Astrocyte of the spinal cord (primary cell): ENCODE measurements at places on chromosomes 2 and 18.

- no peak for DNase-seq
Observed at GRCh38 chr2:47265751-47266231, 110.7 kb upstream of the STPG4 start.

DNA sequence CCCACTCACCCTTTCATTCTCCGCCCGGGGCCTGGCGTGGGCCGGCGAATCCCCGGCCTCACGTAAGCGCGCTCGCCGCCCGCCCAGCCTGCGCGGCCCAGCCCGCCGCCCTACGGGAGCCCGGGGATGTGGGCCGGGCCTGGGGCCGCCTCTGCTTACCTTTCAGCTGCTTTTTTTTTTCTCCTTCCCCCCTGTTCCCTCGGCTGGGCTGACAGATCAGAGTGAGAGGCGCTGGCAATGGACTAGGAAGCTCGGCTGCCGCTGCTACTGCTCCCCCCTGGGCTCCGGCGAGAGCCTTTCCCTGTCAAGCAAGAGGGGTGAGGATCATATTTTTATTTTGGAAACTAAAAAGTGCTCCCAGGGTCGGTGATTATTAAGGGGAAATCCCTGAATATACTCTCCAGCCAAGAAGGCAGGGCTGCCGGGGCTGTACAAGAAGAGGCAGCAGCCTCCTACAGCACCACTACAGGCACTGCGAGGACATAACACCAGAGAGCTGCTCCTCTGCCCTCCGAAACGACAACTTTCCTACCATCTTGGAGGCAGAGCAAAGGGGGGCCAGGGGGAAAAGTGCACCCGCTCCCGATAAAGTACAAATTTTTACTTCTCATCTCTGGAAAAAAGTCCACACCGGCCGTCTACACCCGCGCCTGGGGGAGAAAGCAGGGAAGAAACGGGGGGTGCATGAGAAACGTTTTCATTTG lies at the start of gene INO80D:
TSS of gene INO80D (minus strand) at position 433 of the 704 bp plus-strand sequence. CDS start 23,158 bp downstream, outside the sequence.
- DNase-seq: peak; percentile 88

DNA sequence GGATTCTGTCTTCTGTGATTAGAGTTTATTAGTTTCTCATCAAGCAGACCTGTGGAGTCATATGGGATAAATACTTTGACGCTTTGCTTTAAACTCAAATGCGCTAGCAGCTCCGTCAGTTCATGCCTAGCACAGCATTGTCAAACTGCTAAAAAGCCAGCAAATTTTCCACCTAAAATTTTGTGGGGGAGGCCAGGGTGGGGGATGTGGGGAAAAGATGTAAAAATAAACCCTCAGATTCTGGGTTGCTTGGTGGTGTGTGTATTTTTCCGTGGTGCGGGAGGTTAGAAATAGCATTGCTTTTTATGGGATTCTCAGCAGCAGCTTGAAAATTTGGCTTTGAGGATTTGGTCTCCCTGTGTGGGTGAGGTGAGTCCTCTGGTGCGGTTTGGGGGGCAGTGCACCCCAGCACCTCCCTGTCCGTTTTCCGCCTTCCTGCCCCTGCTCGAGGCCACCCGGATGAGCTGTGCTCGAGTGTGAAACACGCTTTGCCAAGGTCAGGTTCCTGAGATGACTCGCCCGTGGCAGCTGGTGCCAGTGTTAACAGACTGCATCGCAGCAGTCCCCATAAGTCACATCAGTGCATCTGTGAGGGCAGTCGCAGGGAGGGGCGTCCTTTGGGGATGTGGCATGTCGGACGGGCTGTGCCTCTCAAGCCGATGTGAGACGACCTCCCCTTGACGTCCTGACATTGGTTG lies 65.9 kb downstream of the LDLRAD4 start:
- DNase-seq: no peak

DNA sequence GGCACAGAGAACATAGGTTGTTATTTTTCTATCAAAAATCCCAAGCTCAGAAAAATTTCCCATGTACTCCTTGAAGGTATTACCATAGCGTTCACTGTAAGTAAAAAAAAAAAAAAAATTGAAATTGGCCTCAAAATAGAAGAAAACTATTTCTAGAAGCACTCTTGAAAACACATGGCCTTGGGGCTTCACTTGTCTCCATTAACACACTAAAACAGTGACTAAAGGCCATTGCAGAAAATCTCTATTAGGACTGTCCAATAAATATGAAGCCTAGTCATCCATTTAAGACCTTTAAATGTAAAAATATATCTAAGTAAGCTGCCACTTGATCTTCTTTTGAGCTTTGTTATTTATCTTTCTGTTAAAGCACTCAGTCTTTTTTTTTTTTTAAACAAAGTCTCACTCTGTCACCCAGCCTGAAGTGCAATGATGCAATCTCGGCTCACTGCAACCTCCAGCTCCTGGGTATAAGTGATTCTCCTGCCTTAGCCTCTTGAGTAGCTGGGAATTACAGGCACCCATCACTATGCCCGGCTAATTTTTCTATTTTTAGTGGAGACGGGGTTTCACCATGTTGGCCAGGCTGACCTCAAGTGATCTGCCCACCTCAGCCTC lies 35.8 kb downstream of the CCDC68 start:
- no peak for DNase-seq

- no peak for DNase-seq
Observed at GRCh38 chr2:30181176-30181575, 34.4 kb downstream of the YPEL5 start.

- DNase-seq: no peak
Observed at GRCh38 chr2:211248841-211249240, 692.4 kb downstream of the CPS1 start.

- no peak for DNase-seq
Observed at GRCh38 chr2:220660277-220661145, 911.6 kb downstream of the EPHA4 start.

DNA sequence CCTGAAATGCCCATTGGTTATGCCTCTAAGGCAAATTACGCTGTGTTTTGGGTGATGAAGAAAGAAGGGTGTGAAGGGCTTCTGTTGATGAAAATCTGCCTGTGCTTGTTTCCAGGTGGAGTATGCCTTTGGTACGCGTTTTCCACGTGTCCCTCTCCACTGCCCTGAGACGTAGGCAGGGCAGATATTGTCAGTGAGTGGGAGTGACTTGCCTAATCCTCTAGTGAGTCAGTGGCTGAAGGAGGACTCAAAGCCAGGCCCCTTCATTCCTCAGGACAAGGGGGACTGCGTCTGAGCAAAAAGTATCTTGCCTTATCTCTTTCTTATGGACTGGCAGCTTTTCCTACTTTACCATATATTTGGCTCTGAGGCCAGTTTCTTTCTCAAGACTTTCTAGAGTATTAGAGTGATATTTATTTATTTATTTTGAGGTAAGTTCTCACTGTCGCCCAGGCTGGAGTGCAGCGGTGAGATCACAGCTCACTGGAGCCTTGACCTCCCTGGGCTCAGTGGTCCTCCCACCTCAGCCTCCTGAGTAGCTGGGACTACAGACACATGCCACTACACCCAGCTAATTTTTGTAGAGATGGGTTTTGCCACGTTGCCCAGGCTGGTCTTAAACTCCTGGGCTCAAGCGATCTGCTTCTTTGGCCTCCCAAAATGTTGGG lies 10.2 kb downstream of the RALB start:
- DNase-seq: no peak

DNA sequence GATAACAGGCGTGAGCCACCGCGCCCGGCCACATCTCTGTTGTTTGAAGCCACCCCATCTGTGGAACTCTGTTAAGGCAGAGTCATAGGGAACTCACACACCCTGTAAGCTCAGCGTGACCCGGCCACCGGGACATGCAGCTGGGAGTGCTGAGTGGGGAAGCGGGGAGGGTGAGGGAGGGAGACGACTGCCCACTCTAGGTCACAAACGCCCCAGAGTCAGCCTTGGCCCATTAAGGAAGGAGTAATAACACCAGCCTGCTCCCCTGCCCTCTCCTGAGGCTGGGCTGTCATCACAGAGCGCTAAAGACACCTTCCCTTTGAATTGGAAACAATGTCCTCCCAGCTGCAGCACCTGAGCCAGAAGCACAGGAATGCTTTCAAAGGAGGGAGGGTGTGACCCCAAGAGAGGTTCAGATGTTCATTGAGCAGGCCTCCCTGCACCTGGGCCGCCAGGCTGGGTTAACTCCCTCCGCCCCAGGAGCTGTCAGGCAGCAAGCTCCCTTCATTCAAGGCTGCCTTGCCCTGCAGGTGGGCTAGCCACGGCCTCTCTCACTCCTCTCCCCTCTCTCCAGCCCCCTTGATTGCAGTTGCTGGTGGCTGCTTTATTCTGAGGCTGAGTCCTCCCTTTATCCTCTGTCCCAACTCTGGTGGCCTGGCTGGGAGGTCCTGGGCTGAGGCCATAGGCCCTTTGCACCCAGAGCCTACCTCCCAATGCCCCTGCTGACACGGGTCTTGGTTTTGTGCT lies 77.2 kb upstream of the HPCAL1 start:
- DNase-seq: no peak

- no peak for DNase-seq
Observed at GRCh38 chr18:9810299-9810698, 75.5 kb upstream of the TXNDC2 start.

DNA sequence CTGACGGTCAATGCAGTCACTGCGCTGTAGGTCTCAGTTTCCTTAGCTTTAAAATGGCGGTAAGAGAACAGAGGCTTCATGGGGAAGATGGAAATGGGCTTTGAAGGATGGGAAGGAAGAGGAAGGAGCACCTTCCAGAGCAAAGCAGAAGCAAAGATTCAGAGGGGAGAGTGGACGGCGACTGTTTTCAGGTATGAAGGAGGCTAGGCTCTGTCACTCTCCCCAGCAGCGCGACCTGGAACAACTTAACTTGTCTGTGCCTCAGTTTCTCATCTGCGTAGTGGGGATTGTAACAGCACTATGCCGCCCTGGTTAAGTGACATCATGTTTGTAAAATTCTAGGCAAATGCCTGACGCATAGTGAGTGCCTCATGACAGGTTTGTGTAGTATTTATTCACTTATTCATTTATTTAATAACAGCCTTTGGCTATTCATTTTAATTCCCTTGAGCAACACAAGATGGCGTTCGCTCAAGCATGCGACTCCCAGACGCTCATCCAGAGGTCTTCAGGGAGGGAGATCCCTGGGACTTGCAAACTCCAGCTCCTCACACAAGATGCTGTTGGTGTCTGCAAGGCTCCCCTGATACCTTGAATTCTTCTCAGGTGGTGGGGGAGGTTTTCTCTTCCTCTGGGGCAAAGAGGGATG lies 336.3 kb downstream of the DYSF start:
- no peak for DNase-seq

GRCh38 chr18:75132931-75133525 lies 75.9 kb downstream of the PTGR3 start:
- DNase-seq: no peak

- DNase-seq: no peak
Observed at GRCh38 chr2:172965433-172966212, 110.0 kb upstream of the MAP3K20 start.
